ENCODE measurements at places on chromosomes 4 and X. TPM values are rescaled to one million over a fixed set of nuclear protein-coding genes. Genes with fewer than 3 reads are reported as not detected.

Gene CENPI
- 1.2 TPM for total RNA-seq

Gene MAGEC1
- not detected for total RNA-seq

Gene OCIAD2
- 30.6 TPM for total RNA-seq

Gene HSFX2
- total RNA-seq, result not detected

DNA sequence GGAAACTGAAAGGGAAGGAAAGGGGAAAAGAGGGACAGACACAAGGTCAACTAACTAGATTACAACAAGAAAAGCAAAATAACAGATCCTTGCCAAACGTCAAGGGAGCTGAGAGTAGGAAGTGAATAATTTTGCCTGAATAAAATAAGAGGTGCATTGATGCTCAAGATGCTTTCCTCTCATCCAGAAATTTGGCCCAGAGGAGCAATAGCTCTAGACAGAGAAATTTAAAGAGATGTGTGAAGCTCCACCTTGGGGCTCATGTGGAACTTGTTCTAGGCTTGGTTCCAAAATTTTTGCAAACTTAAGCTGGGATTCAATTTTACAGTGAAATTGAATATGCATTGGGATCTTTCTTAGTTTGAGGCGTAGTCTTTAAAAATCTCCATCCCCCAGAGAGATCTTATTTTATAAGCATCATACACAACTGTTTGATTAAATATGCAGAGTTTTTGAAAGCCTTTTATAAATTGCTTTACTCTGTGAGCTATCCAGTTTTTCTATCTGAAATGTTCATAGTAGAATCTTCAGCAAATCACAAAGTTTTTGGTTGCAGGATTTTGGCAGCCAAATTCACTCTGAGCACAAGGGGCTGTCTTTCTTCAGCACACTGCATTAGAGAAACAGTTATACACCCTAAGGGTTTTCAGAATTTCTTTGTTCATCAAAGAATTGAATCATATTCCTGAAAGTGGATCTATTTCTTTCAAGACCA lies 1159.5 kb downstream of the ADGRL3 start:
- H3K27me3 ChIP-seq, result no peaks in the 10 kb centered on the region
- no peak overlapping the region for H3K27ac ChIP-seq
- H3K36me3 ChIP-seq, result no peaks in the 10 kb centered on the region
- no peak for DNase-seq

DNA sequence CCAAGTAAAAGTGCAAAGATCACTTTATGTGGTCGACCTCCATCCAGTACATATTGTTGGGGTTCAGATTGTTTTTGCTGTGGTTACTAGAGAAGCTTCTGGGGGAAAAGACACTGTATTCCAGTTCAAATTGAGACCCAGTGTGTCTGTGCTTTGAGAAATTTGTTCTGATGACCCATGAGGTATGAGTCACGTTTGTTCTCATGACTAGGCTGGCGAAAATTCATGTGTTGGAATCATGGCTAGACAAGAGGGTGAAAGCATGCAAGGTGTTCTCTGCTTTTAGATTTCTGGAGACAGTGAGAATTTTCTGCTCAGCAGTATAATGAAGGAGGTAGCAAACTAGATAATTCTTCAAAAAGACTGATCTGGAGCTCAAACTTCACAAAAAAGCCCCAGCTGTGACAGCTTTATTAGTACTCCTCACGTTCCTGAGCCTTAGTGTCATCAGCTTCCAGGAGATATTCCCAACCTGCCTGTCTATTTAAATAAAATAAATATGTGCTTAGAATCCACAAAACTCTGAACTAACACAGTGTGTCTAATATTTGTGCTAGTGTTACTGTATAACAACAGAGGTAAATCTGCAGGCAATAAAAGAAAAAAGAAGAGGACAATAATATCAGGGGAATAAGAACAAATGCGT lies 24.4 kb upstream of the FAM47B start:
- no peaks in the 10 kb centered on the region for H3K36me3 ChIP-seq
- H3K4me3 ChIP-seq, result no peak overlapping the region
- no peaks in the 10 kb centered on the region for H3K4me1 ChIP-seq
- H3K27ac ChIP-seq, result no peak overlapping the region
- no peaks in the 10 kb centered on the region for H3K27me3 ChIP-seq

Data from upper lobe of right lung (tissue), 1 donor.